ENCODE measurements at places on chromosomes 1 and 21.

- no peak for DNase-seq
Observed at GRCh38 chr1:227038401-227038800, 98.3 kb downstream of the COQ8A start.

DNA sequence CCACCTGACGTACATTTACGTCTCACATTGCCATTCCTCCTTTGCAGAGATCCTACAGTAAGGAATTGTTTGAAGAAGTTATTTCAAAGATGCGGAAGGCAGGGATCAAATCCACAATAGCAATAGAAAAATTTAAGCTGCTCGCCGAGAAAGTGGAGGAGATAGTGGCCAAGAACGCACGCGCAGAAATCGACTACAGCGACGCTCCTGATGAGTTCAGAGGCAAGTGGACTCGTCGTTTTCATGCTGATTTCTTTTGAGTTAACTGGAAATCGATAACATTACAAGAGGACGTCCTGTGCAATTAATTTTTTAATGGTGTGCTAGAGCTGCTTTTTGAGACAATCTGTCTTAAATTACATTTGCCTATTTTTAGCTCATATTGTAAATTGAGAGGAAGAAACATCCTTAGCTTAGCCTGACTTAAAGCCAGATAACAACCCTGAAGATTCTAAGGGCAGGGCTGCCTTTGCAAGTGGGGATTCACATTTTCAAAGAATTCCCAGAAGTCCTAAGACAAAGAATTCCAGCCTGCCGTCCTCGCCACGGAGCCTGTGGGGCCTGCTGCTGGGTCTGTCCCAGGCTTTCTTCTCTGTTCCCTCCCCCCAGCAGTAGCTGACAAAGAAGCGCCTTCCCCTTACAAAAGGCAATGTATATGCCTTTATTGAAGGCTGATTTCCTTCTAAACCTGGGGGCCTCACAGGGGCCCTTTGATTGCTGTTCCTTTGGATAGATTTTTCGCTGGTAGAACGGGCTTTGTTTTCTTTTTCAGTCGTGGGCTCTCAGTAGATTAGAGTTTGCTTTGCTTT is 31.6 kb upstream of the KIF1B start:
- DNase-seq = no peak

DNA sequence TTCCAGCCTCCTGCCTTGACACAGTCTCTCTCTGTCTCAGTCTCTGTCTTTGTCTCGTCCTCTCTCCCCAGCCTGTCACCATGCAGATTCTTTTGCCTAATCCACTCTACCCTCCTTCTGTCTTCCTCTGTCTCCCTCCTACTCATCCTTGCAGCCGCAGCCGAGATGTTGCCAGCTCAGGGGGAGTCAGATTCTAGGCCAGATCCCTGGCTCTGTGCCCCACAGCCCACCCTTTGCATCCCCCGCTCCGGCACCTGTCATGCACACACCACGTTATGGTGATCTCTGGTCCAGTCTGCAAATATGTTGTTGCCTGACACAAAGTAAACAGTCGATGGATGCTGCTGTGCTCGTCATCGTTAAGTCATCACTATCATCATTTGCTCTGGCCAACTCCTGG is 35.5 kb upstream of the IGSF21 start:
- no peak for DNase-seq

GRCh38 chr1:55275151-55275748 is 60.1 kb upstream of the USP24 start:
- DNase-seq = no peak

- DNase-seq = peak; percentile 66
Observed at GRCh38 chr1:206489980-206490770, 17.2 kb upstream of the RASSF5 start.

GRCh38 chr1:108124622-108125311 is 75.4 kb downstream of the SLC25A24 start:
- no peak for DNase-seq

DNA sequence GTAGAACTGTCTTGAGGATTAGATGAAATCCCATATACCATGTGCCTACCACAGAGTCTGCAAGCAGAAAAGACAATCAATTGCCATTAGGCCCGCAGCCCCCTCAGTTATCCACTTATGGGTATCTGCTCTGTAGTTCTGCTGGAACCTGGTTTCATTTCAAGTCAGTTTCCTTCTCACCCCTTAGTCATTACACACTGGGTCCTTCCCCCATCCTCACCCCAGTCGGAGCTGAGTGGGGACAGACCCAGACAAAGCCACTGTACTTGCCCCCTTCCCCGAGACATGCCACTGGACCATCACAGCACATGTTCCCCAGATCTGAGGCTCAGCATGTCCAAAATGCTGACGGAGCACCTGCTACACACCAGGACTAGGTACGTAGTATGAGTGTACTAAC is 21.2 kb downstream of the PGLYRP3 start:
- no peak for DNase-seq

DNA sequence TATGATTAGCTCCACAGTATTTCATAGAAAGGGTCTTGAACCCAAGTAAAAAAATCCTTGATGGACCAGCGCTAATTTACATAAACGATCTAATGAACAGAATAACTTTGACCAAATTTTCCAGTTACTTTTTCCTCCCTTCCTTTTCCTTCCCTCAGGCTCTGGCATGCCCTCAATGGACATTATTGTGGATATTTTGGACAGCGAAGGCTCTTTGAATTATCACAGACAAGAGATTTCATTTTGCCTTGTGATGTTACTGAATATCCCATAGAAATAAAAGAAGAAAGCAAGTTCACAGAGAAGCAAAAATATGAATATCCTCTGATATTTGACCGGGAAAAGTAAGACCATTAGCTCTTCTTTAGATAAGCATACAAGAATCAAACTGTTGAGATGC is 60.3 kb upstream of the EXO1 start:
- no peak for DNase-seq

DNA sequence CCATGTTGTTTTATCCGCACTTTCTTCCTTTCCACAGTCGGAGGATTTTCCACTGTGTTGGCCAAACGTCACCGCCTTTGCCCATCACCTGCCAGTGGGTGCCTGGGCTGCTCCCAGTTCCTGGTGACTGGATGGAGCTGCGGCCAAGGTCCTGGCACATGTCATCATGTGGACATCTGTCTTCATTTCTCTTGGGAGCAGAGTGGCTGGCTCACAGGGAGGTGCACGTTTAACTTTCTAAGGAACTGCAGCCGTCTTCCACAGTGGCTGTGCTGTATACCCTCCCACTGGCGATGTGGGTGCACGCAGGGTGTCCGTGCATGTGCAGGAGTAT is 19.5 kb upstream of the RNF223 start:
- DNase-seq = no peak

- DNase-seq = no peak
Observed at GRCh38 chr1:68624233-68624632, 127.4 kb upstream of the DEPDC1 start.

GRCh38 chr1:151540982-151541377 is 871 bp downstream of the TUFT1 start:
- DNase-seq = no peak

DNA sequence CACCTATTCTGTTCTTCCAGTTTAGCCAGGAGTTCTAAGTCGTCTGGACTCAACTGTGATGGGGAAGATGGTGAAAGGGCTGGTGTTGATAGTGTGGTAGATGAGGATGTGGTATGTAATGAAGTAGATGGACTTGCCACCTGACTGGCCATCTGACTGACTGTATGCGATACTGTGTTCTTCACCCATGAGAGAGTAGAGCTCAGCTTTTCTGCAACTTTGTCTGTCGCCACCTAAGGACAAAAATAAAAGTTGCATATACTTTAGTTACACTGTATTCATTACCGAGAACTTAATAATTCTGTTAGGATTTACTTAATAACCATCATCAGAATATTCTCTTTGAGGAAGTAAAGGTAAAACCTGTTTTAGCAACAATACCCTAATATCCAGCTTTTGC is 48.5 kb downstream of the EVI5 start:
- no peak for DNase-seq

GRCh38 chr1:241610056-241610815 is 29.9 kb downstream of the CHML start:
- DNase-seq = no peak

DNA sequence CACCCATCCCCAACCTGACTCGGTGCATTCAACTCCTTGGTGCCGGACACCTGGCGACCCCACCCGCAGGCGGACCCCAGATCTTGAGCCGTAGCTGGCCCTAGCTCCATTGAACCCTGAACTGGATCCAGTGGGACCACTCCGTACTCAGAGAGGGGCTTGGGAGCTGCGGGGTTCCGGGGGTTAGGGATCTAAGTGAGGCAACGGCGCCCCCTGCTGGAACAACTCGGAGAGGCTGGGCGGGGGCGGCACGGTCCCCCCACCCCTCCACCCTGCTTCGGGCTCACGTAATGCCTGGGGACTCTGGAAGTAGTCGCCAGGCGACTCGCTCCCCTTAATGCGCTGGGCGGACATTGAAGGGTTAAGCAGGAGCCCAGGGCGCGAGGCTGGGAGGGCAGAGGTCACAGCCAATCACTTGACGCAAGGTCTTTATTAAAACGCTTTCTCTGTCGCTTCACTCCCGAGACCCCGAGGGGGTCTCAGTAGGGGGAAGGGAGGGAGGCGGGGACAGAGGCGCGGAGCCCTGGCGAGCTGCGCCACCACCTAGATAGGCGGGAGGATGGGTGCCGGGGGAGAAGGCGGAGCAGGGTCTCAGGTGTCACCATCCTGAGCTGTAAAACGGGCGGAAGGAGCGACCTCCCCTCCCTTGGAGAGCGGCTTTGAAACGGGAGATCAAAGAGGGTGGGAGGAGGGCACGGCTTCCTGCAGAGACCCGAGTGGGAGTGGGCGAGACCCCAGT is 704 bp upstream of the CRABP2 start:
- peak; percentile 65 for DNase-seq

- DNase-seq = no peak
Observed at GRCh38 chr1:111851552-111851951, 95.9 kb downstream of the DDX20 start.

- DNase-seq = no peak
Observed at GRCh38 chr1:213124590-213124989, 73.5 kb downstream of the RPS6KC1 start.

- peak; percentile 47 for DNase-seq
Observed at GRCh38 chr21:33268737-33269441, 2.7 kb downstream of the IL10RB start.

All from CD4-positive, alpha-beta T cell treated with Interleukin-4 for 1 hour (primary cell).